Fibroblast of lung (primary cell): ENCODE measurements at places on chromosomes 11 and 22.
A peak's percentile ranks its signal among the peaks of the same experiment; 100 is the strongest.

GRCh38 chr11:133306019-133306418 is 226.3 kb downstream of the OPCML start:
- no peak for DNase-seq

GRCh38 chr11:2088746-2089535 is 50.2 kb downstream of the IGF2 start:
- no peak for DNase-seq

DNA sequence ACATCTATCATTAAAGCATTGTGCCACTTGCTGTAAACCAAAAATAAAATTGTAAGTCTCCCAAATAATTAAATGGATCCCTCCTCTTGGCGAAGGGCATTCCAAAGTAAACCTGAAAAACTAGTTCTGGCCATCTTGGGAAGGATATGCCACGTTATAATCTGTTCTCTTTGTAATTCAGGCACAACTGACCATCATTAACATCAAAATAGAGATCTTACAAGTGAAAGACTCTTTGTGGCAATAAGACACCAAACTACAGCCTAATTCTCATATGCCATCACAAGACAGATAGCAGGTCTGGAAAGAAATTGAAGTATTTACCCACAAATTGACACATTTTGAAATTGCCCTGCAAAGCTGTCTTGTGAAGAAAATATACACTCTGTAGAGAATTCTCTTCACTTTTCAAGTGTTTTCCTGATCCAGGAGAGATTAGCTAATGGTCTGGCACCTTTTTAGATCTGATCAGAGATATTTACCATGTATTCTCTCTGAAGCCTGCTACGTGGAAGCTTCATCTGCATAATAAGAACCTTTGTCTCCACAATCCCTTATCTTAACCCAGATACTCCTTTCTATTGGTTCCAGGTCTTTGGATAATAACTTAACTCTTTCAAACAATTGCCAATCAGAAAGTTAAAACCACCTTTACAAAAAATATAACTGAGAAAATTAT is 630.4 kb upstream of the CCDC179 start:
- no peak for DNase-seq

- peak; percentile 29 for DNase-seq
Observed at GRCh38 chr11:396511-396947, 2.5 kb downstream of the PKP3 start.

GRCh38 chr11:70667767-70668166 is 269.4 kb downstream of the CTTN start:
- DNase-seq, result no peak

DNA sequence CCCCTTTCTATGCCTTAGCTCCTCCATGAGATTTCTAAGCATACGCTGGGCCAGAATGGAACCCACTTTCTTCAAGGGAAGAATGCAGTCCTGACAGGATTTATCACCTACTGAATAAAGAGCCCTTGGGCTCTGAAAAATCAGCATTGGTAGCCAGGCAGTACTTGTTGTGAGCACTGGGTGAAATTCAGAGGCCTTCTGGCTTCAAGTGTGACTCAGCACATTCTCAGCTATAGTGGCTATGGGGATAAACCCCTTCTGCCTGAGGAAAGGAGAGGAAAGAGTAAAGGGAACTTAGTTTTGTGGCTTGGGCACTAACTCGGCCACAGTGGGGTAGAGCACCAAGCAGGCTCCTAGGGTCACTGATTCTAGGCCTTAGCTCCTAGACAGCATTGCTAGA is 574.8 kb downstream of the JRKL start:
- no peak for DNase-seq

DNA sequence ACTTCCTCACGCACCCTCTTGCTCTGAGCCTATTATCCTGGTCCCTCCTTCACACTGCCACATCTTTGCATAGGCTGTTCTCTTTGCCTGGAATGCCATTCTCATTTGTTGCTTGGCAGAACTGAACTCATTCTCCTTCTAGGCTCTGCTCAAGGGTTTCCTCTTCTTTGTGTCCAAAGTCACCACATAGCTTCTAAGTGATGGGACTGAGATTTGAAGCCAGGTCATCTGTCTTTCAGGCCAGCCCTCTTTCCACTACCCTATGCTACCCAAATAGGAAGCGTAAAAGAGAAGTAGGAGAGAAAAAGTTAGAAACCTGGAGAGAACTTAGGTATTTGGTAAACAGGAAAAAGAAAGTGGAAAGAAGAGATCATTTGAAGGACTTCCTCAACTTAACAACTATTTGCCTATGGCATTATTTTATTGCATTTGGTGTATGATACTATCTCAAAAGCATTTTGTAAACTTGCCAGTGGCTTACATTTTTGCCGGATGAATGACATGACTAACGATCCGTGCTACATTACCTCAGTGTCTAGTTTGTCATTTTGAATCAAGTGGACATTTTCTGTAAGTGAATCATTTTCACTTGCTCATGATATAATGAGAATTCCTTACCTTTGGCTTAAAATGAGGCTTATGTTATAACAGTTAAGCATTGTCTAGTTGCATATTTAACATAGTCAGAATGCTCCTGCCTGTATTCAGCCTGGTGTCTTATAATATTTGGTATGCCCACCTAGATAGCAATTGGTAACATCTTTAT is 18.5 kb downstream of the NF2 start:
- DNase-seq, result peak; percentile 84

DNA sequence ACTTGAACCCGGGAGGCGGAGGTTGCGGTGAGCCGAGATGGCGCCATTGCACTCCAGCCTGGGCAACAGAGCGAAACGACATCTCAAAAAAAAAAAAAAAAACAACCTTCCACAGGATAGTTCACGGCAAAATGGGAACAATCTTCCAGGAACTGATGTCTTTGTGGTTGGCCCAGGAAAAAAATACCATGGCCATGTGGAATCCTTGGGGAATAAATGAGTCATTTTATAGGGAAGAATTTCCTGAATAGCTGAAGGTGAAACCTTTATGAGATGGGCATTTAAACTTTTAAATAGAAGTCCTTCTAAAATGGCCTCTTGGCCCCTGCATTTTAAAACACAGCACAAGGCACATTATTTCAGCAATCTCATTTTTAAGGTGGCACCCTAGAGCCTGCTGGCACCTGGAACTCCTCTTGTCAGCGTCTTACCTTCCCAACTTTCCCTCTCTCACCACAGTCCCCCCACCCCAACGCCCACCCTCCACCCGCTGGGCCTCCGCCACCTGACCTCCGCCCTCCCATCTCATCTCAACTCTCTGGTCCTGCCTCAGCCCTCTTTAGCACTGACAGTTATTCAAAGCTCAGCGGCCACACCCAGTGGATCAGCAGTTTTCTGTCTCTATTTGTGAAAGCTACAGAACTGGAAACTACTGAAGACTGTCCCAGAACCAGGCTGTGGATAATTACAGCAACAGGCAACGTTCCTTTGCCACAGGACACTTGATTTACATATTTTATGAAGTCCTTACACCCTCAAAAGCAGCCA is 43.1 kb downstream of the SCGB1A1 start:
- peak; percentile 80 for DNase-seq

GRCh38 chr11:72018171-72018570 is 19.5 kb downstream of the IL18BP start:
- no peak for DNase-seq

DNA sequence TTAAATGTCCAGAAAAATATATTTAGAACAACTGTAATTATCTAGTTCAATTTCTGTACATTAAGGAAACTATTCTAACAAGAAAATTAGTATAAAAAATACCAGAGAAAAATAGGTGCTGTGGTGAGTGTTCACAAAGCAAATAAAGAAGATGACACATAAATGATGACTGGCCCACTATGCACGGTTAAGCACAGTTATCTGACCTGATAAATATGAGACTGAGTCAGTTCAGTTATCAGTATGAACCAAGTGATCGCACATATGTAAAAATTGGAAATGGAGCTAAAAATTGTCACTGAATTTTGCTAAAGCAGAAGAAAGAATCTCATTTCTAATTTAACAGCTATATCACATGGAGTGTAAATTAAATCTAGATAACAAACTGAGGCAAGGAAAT is 18.8 kb upstream of the MAML2 start:
- peak; percentile 52 for DNase-seq

- no peak for DNase-seq
Observed at GRCh38 chr22:35539910-35540594, 579 bp upstream of the RASD2 start.

DNA sequence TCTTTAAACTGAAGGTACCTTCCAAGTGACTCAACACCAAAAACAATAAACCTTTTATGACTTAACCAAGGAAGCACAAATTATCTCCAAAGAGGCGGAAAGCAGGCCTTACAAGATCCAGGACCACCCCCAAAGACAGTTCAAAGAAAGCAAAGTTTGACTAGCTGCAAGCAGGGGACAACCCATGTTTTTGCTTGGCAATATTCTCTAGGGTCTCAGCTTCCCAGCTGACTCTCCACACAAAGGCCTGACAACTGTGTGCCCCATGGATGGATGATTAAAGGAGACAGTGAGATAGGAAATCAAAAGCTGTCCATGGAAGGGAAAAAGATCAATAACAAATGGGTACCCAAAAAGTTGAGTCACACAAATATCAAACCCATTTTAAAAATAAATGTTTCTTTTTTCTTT is 232.2 kb downstream of the DDX10 start:
- DNase-seq, result peak; percentile 84

GRCh38 chr11:35893796-35894475 is 49.9 kb upstream of the LDLRAD3 start:
- DNase-seq, result peak; percentile 29

DNA sequence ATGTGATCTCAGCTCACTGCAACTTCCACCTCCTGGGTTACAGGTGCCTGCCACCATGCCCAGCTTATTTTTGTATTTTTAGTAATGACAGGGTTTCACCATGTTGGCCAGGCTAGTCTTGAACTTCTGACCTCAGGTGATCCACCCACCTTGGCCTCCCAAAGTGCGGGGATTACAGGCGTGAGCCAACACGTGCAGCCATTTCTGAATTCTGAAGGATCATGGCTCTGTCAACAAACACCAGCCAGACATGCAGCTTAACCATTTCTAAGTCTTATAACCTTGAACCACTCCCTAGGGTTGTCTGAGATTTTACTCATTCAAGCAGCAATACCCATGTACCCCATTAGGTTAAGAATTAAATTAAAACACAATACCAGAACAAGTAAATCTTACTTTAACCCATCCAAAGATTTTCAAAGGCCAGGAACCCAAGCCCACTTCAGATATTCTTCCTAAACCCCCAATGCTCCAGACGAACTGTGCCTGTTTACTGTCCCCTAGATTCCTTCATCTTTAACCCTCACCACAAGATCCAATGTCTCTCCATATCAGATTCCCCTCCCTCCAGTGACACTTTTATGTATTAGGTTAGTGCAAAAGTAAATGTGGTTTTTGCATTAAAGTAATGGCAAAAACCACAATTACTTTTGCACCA is 4.0 kb downstream of the RPS13 start:
- no peak for DNase-seq

DNA sequence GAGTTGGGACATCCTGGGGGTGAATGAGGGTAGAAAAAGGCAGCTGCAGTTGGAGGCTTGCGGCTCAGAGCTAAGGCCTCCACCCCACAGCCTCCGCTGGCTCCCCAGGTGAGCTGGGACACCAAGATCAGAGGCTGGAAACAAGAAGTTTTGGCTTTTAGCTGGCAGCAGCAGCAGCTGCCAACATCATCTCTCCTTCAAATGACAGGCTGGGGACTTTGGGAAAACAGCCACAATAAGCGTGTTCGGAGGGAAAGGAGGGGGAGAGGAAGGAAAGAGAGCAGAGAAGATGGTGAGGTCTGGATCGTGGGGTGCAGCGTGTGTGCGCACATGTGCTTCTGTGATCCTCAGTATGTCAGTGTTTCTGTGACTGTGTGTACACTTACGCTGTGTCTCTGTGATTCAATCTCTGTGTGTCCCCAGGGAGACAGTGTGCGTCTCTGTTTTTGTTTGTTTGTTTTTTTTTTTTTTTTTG is 62.0 kb upstream of the RASD2 start:
- DNase-seq, result no peak

GRCh38 chr22:46331496-46331895 is 4.0 kb upstream of the TRMU start:
- no peak for DNase-seq

DNA sequence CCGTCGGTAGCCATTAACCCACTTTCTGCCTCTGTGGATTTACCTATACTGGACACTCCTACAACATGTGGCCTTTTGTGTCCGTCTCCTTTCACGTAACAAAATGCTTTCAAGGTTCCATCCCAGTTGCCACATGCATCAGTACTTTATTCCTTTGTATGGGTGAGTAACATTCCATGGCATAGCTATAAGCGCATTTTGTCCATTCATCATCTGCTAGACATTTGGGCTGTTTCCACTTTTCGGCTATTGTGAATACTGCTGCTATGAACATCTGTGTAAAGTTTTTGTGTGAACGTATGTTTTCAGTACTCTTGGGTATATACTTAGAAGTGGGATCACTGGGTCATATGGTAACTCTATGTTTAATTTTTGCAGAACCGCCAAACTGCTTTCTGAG is 257.2 kb downstream of the ST3GAL4 start:
- no peak for DNase-seq

- DNase-seq, result peak; percentile 6
Observed at GRCh38 chr11:93143800-93144199, 54.0 kb downstream of the SLC36A4 start.

- no peak for DNase-seq
Observed at GRCh38 chr11:44770401-44770800, 43.6 kb downstream of the TSPAN18 start.

GRCh38 chr11:20056950-20057943 is 103.0 kb downstream of the DBX1 start:
- DNase-seq, result peak; percentile 88

DNA sequence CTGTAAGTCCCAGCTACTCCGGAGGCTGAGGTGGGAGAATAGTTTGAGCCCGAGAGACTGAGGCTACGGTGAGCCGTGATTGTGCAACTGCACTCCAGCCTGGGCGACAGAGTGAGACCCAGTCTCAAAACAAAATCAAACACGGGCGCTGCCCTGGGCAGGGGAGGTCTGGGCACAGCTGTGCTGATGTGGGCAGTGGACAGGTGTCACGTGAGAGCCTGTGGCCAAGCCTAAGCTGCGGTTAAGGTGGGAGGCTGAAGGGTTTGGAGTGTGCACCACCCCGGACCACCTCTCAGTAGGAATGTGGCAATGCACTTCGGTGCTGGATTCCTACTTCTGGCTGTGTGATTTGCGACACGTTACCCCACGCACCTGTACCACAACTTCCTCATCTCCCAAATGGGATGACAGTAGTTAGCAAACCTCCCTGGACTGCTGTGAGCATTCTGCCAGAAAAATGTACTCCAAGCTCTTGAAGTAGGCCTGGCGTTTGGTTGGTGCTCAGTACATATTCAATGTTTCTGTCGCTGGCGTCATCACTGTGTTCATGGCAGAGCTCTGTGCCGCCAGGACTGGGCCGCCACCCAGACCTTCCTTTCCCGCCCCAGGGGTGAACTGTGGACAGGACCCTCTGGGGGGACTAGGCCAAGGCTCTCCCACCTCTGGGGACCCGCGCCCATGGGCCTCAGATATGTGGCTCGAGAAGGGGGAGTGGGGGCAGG is 807 bp upstream of the ZNF74 start:
- no peak for DNase-seq

- no peak for DNase-seq
Observed at GRCh38 chr11:6745465-6746015, 26.2 kb downstream of the OR2AG2 start.

GRCh38 chr11:118996926-118997626 is 862 bp upstream of the CENATAC start:
- peak; percentile 17 for DNase-seq
